Left lobe of liver (tissue), 2 donors: ENCODE measurements at places on chromosomes 2 and 18.

DNA sequence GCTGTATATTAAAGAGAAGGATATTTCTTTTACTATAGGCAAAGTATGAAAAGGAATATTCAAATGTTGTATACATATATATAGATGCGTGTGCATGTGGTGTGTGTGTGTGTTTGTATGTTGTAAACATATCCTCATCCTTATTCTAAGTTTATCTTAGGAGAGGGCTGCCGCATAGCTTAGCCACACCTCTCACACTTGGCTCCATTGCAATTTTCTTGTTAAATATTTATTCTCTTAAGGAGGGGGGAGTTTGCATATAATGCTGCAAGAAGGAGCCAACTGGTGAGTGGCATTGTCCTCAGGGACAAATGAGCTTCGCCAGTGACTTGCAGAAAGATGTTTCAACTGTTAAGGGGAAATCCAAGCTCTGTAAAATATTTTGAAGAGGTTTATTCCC is 360.1 kb upstream of the RND3 start:
- DNase-seq: no peak

GRCh38 chr2:234467289-234467688 is 29.6 kb downstream of the ARL4C start:
- DNase-seq: no peak

DNA sequence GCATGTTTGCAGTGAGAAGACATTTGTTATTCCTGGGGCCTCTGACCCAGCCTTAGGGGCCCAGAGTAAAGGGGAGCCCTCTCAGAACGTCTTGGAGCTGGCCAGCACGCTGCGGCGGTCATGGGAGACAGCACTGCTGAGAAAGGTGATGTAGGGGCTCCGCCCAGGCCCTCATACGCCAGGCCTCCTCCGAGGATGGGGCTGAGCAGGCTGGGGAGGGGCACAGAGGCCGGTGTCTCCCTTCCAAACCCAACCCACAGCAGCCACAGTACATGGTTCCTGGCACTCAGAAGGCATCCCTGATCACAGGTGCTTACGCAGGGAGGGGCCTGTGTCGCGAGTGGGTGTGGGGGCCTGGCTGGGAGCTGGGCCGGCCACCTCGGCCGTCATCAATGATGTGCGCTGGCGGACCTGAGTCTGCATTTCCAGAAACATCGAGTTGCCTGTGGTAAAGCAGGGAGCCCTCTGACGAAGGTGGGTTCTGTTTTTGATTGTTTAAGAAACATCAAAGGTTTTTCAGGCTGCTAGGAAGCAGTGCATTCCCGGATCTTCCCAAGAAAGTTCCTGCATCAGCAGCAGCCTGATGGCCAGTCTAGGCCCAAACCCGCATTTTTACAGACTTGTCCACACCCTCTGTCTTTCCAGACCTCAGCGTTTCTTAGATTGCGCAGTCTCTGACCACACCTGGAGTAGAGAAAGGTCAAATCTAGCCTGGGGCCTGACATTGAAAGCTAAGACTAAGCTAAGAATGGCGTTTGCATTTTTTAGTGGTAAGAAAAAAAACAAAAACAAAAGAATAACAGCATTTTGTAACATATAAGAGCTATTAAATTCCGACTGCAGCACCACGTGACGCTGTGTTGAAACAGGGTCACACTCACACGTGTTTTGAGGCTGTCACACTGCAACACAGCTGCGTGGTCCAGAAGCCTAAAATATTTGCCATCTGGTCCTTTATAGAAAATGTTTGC is 51.2 kb upstream of the PXDN start:
- no peak for DNase-seq

DNA sequence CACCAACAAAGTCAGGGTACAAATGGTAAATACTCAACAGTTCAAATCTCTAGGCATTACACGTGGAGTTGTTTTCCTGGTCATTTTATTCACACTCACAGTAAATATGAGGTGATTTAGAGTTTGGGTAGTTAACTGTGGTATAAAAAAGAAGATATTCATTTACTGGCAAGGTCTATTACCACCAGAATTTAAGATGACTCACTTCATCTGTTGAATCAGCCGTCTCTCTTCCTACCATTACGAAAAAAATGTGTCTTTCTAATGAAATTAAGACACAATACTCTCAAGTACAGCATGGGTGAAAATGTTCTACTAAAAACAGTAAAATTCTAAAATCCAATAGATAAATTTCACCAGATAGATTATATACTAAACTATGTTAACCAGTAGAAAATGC is 21.0 kb upstream of the GPR75 start:
- no peak for DNase-seq

DNA sequence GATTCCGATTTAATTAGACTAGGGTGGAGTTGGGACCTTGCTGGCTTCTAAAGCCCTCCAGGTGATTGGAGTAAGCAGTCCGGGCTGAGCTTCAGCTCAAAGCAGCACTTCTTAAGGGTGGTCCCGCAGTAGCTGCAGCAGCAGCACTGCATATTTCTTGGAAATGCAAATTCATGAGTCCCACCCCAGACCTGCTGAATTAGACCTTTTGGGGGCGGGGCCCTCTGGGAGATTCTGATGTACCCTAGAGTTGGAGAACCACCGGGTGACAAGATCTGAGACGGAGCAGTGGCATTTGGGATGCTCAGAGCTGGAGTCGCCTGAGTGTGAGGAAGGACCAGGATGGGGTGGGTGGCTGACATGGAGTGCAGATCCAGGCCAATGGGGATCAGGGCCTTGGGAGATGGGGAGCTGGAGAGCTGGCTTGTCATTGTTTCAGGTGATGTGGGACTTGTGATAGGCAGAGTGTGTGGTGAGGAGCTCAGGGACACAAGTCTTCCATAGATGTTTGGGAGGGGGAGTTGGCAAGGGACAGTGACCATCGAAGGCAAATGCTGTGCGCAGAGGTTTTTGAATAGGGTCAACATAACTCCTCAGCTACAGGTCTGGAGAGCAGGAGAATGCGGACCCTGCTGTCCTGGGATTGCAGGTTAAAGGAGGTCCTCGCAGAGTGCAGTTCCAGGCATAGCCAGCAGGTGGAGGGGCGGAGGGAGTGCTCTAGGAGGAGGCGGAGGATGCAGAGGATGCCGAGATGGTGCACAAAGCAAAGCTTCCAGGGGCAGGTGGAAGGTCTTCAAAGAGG is 130.9 kb upstream of the RAB12 start:
- DNase-seq: peak; percentile 64

DNA sequence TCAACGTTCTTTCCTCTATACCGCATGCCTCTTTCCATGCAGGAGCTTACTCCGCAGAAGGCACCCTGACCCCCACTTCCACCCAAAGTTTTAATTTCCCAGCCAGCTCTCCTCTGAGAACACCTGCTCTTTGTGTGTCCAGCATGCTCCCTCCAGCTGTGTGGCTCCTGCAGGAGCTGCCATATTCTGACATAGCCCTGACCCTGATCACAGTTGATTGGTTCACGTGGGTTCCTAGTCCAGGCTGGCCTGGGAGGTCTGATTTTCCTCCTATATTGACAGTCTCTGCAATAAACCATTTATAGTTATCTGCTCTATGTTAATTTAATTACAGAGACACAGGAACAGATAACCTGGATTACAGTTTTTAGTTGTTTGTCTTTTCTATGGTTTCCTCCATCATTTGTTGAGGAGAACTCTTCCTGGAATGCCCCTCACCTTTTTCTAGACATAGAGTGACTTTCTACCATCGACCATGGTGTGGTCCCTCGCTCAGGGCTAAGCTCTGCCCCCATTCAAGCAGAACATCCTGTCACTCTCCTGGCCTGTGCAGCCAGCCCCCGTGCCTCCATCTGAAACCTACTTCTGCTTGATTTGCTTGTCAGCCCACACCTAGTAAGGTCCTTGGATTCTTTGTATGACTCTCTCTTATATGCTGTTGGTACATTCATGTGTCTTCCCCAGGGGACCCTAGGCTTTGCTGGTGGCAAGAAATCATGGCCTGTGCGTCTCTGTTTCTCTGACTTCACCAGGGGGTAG is 231.5 kb downstream of the LPIN1 start:
- DNase-seq: no peak
